M059J (cell line): ENCODE measurements at places on chromosomes 7 and 10.

DNA sequence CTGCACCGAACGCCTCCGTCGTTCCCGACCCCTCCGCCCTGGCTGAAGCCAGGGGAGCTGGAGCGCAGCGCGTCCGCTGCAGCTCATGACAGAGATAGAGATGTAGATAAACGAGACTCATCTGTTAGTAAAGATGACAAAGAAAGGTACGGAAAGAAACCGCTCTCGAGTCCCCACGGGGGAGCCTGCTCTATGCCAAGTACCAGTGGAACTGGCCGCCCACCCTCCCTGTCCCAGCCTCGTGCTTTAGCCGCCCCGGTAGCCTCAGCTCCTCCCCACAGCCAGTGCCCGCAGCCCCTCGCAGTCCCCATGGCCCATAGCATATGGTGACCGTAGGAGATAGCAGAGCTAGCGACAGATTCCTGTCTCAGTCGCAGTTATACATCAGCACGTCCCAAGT, 344.7 kb upstream of the GALNT17 start:
- DNase-seq, result no peak

DNA sequence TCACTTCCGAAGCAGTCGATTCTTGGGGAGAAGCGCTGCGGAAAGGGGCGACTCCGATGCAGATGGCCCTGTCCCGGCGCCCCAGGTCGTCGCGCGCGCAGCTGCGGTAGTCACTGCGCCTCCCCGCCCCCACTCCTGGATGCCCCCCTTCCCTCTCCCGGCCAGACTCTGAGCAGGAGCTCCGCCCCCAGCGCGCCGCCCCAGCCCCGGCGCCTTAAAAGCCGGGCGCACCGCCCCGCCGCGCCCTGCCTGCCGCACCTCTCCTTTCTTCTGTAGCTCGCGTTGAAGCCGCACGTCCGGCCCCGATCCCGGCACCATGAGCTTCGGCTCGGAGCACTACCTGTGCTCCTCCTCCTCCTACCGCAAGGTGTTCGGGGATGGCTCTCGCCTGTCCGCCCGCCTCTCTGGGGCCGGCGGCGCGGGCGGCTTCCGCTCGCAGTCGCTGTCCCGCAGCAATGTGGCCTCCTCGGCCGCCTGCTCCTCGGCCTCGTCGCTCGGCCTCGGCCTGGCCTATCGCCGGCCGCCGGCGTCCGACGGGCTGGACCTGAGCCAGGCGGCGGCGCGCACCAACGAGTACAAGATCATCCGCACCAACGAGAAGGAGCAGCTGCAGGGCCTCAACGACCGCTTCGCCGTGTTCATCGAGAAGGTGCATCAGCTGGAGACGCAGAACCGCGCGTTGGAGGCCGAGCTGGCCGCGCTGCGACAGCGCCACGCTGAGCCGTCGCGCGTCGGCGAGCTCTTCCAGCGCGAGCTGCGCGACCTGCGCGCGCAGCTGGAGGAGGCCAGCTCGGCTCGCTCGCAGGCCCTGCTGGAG, at the start of gene INA:
TSS of gene INA (plus strand) at position 243 of the 817 bp plus-strand sequence. CDS start at position 317, 74 bp downstream.
- DNase-seq, result no peak

DNA sequence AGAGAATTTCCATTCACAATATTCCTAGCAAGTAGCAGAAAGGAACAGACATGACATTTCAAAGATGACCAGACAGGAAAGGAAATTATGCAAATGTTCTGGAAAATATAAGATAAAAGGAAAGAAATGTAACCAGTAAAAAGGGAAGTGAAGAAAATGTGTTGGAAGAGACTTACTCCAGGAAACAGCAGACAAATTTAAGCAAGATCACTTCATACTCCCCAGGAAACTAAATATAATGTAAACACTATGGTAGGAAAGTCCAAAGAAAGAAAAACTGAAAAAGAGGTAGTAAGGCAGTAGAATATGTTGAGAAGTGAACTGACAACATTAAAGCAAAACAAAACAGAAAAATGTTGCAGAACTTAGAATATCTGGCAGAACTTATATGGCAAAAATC, 6.4 kb upstream of the ST8SIA6 start:
- no peak for DNase-seq

DNA sequence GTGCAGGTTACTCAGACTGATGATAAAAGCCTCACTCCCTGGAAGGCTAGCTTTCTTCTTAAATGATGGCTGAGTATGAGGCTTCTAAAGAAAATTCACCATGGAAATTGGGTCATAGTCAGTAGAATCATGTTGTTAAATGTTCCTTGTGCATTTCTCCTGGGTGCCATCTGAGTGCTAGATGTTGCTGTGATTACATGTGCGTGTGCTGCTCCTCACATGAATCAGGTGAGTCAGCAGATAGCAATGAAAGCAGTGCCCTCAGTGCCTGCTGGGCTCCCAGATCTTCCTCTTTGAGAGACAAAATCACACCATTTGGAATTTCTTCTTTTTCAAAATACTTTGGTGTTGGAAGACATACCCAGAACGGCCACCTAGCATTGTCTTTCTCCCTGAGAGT, 331.7 kb downstream of the XPNPEP1 start:
- peak; percentile 33 for DNase-seq

GRCh38 chr10:70588255-70588654, 14.3 kb downstream of the PRF1 start:
- no peak for DNase-seq

- DNase-seq, result peak; percentile 17
These were observed 18.8 kb downstream of the SLK start for GRCh38 chr10:103985726-103986125.

DNA sequence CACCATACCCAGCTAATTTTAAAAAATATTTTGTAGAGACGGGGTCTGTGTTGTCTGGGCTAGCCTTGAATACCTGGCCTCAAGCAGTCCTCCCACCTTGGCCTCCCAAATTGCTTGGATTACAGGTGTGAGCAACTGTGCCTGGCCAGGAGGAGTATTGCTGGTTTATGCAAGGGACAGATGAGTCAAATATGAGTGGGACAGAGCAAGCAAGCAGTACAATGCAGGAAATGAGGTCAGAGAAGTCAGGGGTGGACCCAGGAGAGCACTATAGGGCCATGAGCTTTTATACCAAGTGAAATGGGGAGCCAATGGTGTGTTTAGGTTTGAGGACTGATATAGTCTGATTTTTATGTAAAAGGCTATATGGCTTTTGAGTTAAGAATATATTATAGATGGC, 6.3 kb downstream of the TSPAN13 start:
- no peak for DNase-seq

DNA sequence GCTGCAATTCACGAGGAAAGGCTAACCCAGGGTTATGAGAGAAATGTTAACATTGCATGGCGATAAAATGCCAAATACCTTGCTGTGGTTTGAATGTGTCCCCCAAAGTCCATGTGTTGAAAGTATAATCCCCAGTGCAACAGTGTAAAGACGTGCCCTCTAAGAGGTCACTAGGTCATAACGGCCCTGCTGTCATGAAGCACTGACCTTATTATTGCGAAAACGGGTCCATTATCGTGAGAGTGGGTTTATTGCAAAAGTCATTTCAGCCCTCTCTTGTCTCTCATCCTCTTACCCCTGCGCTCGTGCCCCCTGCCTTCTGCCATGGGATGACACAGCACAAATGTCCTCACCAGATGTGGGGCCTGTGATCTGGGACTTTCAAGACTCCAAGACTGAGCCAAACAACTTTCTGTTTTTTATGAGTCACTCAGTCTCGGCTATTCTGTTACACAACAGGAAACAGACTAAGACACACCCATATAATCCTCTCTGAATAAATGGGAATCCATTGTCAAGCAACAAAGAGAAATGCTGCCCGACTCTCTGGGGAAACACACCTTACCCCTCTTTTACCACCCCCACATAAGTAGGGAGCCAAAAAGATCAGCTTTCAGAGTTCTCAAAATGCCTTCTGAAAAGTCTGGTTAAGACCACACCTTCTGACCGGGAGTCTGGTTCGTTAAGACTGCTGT, 73.1 kb upstream of the UCN3 start:
- peak; percentile 73 for DNase-seq

DNA sequence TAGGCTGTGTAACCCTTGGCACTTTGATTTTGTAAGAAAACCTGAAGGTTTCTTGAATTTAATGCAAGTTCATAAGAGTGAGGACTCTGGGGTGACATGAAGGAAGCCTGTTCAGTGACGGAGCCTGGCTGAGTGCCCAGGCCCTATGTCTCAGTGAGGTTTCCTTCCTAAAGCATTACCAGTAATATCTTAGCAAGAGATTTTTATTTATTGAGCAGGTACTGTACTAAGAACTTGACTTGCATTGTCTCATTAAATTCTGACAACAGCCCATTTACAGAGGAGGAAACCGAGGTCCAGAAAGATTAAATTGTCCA, 197.2 kb downstream of the HECW1 start:
- DNase-seq, result no peak
